Large intestine (tissue), 12 donors: ENCODE measurements at places on chromosomes 3 and 15. TPM values are rescaled to one million over a fixed set of nuclear protein-coding genes. Genes with fewer than 3 reads are reported as not detected.

Gene PLA2G4E
- 0.43 TPM for polyA plus RNA-seq

- H3K27ac ChIP-seq = no peak overlapping the region
- no peak overlapping the region for H3K4me3 ChIP-seq
- no peaks in the 10 kb centered on the region for H3K27me3 ChIP-seq
Measured at GRCh38 chr15:57112178-57112577, 193.7 kb downstream of the TCF12 start.

DNA sequence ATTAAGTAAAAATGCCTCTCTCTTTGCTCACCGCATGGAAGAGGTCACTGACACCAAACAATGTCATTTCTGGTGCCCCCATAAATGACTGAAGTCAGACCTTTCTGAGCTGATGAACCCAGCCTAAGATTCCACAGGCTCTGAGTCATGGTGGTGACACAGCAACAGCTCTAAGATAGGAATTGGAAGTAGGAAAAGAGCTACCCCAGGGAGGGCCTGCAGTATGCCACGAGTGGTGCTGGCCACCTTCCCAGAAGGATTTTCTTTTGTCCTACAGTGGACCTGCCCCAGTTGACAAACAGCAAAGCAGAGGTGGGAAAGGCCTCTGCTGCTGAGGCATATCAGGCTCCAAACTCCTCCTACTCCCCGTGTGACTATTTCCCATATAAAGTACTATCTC, 208.1 kb downstream of the MINAR1 start:
- no peaks in the 10 kb centered on the region for H3K27me3 ChIP-seq
- no peaks in the 10 kb centered on the region for H3K4me1 ChIP-seq
- no peak overlapping the region for H3K4me3 ChIP-seq
- no peak for DNase-seq

DNA sequence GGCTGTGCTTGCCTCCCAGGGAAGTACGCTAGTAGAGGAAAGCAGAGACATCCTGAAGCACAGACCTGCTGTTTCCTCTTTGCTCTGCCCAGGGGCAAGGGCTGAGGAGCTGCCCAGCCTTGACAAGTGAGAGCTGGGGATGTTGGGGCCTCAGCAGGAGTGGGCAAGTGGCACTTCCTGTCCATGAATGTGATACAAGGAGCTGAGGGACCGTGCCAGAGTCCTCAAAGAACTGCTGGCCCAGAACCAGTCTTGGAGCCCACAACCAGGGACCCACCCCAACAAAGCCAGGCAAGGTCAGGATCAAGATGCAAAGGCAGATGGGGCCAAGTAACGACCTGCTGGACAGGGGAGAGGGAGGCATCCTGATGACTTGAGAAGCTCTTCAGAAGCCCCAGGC, 70.3 kb downstream of the TRIM42 start:
- H3K27ac ChIP-seq = no peak overlapping the region
- H3K36me3 ChIP-seq = no peaks in the 10 kb centered on the region
- no peak overlapping the region for H3K4me3 ChIP-seq
- H3K4me1 ChIP-seq = no peaks in the 10 kb centered on the region
- DNase-seq = no peak

Gene CCDC13
- polyA plus RNA-seq = 0.40 TPM

DNA sequence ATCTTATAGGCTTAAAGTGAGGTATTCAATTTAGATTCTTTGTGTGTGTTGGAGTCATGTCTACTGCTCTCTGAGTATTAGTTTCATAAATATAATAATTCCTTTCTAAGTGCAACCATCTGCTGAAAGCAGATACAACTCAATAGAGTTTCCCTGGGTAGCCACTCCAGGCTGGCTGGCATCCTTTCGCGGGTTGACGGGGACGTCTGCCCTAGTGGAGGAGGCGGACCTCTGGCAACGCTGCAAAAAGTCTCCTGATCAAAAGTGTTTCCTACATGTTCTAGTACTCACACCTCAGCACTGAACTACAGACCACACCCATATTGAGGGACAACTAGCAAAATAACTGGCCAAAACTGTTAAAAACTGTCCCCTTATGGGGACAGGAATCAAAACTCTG, 2.5 kb downstream of the MOBP start:
- H3K4me3 ChIP-seq = no peak overlapping the region
- no peaks in the 10 kb centered on the region for H3K27me3 ChIP-seq
- no peaks in the 10 kb centered on the region for H3K4me1 ChIP-seq
- H3K27ac ChIP-seq = no peak overlapping the region

DNA sequence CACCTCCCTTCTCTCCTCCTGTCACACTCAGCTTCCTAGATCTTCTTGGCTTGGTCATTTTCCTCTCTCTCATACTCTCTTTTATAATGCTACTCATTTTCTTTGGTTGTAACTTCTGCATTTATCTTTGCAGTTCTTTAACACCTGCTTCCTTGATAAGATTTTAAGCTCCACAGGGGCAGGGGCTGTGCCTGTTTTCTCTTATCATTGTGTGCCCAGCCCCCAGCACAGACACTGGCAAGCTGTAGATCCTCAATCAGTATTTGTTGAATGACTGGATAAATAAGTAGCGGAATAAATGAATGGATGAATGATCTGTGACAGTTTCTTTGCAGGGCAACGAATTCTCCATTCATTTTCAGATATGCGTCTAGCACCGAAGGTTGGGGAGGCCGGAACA, 64.3 kb upstream of the MEX3B start:
- DNase-seq = no peak
- no peaks in the 10 kb centered on the region for H3K27me3 ChIP-seq
- H3K36me3 ChIP-seq = no peaks in the 10 kb centered on the region
- no peaks in the 10 kb centered on the region for H3K4me1 ChIP-seq

Gene KBTBD13
- 0.04 TPM for polyA plus RNA-seq

Gene FANCD2OS
- polyA plus RNA-seq = not detected

GRCh38 chr15:90583471-90584252, 53.9 kb downstream of the CRTC3 start:
- no peaks in the 10 kb centered on the region for H3K4me1 ChIP-seq
- H3K36me3 ChIP-seq = peaks cover 8% of the 10 kb centered on the region
- H3K4me3 ChIP-seq = no peak overlapping the region

DNA sequence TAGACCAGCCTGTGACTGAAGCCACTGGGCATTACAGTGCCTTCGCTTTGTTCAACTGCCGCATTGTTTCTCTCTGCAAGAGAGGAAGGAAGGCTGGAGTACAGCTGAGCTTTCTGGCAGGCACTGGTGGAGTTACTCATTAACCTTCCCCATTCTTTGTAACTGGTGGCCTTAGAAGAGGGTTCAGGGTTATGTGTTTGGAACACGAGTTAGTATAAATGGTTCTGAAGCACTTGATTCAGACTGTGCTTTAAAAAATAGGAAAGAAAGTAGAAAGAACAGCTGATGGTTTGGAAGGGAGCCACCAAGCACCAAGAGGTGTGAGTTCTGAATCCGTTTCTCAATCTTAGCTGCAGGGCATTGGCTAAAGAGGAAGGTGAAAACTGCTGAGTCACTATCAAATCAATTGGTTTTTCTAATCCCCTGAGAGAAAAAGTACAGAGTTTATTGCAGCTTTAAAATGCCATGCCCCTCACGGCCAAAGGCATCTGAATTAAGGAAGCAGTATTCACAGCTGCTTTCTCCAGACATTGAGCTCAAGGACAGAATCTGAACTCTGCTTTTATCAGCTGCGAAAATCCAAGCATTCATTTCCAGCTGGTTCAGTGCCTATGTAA, 3.6 kb downstream of the HGD start:
- DNase-seq = peak; percentile 65

GRCh38 chr15:76327191-76328105, 9.1 kb upstream of the ISL2 start:
- H3K36me3 ChIP-seq = no peaks in the 10 kb centered on the region
- H3K27me3 ChIP-seq = peaks cover 39% of the 10 kb centered on the region
- no peaks in the 10 kb centered on the region for H3K4me1 ChIP-seq

GRCh38 chr3:179332240-179332639, 9.4 kb downstream of the ZNF639 start:
- H3K4me3 ChIP-seq = no peak overlapping the region
- peaks cover 59% of the 10 kb centered on the region for H3K36me3 ChIP-seq

- no peak overlapping the region for H3K4me3 ChIP-seq
- no peaks in the 10 kb centered on the region for H3K36me3 ChIP-seq
- peaks cover 17% of the 10 kb centered on the region for H3K27me3 ChIP-seq
- DNase-seq = no peak
- H3K4me1 ChIP-seq = peaks cover 13% of the 10 kb centered on the region
Measured at GRCh38 chr15:40239693-40240618, 1.1 kb downstream of the PAK6 start.

- no peak overlapping the region for H3K4me3 ChIP-seq
- H3K36me3 ChIP-seq = no peaks in the 10 kb centered on the region
- no peak overlapping the region for H3K27ac ChIP-seq
Measured at GRCh38 chr3:41502481-41502880, 303.2 kb downstream of the CTNNB1 start.

- H3K27me3 ChIP-seq = no peaks in the 10 kb centered on the region
- H3K4me1 ChIP-seq = no peaks in the 10 kb centered on the region
- no peak for DNase-seq
- no peak overlapping the region for H3K4me3 ChIP-seq
- no peaks in the 10 kb centered on the region for H3K36me3 ChIP-seq
Measured at GRCh38 chr3:108322352-108322751, 26.0 kb downstream of the HHLA2 start.

Gene GP5
- polyA plus RNA-seq = 0.33 TPM

Gene C3orf20
- polyA plus RNA-seq = not detected

DNA sequence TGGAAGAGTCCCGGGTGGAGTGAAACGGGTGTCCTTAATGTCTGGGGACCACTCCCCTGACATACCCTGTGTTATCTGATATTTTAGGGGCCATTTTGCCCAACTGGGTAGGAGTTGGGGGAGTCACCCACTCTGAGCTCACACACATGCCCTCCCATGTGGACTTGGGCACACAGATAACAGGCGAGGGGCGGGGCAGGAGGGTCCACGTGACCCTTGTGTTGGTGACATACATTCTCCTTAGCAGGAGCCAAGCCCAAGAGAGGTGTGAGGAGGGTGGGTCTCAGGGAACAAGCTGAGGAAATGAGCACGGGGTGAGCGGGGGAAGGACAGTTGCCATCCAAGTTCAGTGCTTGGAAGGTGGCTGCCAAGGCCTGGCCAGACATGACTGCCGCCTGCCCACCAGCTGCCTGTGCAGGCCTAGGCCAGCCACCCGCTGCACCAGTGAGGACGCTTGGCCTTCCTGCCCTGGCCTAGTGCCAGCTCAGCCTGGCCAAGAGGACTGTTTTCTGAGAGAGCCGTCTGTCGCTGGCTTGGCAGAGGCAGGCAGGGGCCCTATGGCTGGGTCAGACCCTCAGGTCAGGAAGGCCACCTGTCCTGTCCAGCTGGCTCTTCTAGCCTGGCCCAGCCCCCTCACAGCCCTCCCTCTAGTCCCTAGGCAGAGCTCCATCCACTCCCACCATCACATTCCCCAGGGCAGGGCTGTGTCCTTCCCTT, 31.3 kb upstream of the TMEM115 start:
- H3K27ac ChIP-seq = peak overlapping the region; percentile 38
- peaks cover 20% of the 10 kb centered on the region for H3K4me1 ChIP-seq
- no peak overlapping the region for H3K4me3 ChIP-seq
- H3K27me3 ChIP-seq = no peaks in the 10 kb centered on the region
- H3K36me3 ChIP-seq = no peaks in the 10 kb centered on the region

DNA sequence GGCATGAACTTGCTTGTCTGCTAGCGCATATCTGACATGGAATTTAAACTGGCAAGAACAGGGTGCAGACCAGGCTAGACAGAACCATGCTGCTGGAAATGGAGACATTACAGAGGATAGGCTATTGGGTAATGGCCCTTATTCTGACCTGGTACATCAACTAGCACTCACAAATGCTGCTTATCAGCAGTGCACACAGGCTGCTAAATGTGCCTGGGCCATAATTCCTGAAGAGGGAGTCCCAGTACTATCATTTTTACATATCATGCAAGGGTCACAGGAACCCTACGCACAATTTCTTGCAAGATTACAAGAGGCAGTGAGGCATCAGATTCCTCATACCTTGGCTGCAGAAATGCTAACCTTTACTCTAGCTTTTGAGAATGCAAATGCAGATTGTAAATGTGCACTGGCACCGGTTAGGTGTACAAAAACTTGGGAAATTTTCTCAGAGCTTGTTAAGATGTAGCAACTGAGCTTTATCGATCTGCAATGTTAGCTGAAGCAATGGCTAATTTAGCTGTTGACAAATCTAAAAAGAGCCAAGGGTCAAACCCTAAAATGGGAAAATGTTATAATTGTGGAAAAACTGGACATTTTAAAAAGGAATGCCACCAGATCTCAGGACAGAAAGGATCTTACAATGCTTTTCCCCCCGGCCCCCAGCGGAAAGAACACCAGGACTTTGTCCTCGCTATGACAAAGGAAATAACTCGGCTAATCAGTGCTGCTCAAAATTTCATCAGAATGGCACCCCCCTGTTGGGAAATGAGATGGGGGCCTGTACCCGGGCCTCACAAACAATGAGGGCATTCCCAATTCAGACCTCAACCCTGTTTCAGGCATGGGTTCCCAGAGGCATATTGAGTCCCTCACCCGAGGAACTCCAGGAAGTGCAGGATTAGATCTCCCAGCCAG, 21.1 kb downstream of the CCRL2 start:
- peak overlapping the region; percentile 91 for H3K27ac ChIP-seq
- H3K4me1 ChIP-seq = peaks cover 29% of the 10 kb centered on the region
- DNase-seq = peak; percentile 57
- H3K27me3 ChIP-seq = no peaks in the 10 kb centered on the region
- H3K4me3 ChIP-seq = no peak overlapping the region
- no peaks in the 10 kb centered on the region for H3K36me3 ChIP-seq

Gene MUC4
- polyA plus RNA-seq = 4.4 TPM

DNA sequence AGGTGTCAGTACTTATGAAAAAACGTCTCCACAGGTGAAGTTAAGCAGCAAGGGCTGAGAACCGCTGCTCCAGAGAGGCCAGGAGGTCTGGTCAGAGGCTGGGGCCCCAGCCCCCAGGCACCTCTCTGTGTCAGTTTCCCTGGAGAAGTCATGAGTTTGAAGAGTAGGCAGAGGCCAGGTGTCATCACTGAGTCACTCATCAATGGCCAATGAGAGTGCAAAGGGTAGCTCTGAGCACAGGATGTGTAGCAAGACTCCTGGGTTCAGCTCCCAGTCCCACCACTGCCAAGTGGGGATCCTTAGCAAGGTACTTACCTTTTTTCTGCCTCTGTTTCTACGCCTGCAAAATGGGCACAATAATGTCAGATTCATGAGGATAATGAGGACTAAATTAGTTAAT, 47.9 kb downstream of the CORO2B start:
- H3K27ac ChIP-seq = no peak overlapping the region
- no peak for DNase-seq
- no peaks in the 10 kb centered on the region for H3K36me3 ChIP-seq
- H3K4me1 ChIP-seq = peaks cover 2% of the 10 kb centered on the region
- H3K4me3 ChIP-seq = no peak overlapping the region

GRCh38 chr15:66356077-66356358, 467 bp downstream of the TIPIN start:
- peaks cover 12% of the 10 kb centered on the region for H3K4me1 ChIP-seq
- DNase-seq = no peak
- H3K36me3 ChIP-seq = peaks cover 2% of the 10 kb centered on the region
- H3K4me3 ChIP-seq = peak overlapping the region; percentile 67

DNA sequence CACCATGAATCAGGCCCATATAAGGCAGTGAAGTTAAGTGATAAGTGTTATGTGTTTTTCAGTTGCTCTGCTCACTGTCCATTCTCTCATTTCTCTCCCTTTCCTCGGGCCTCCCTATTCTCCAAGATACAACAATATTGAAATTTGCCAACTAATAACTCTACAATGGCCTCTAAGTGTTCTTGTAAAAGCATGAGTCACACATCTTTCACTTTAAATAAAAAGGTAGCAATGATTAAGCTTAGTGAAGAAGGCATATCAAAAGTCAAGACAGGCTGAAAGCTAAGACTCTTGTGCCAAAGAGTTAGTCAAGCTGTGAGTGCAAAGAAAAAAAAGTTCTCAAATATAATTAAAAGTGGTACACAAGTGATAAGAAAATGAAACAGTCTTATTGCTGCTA, 675.4 kb downstream of the OTOL1 start:
- DNase-seq = no peak
- H3K36me3 ChIP-seq = no peaks in the 10 kb centered on the region
- H3K27ac ChIP-seq = no peak overlapping the region
